Substantia nigra (tissue), 51 donors: ENCODE measurements at places on chromosomes 6 and 20.

GRCh38 chr6:344816-345340 is 46.7 kb upstream of the IRF4 start:
- no peak for DNase-seq

- DNase-seq: no peak
Measured at GRCh38 chr6:102022803-102023202, 629.3 kb downstream of the GRIK2 start.

DNA sequence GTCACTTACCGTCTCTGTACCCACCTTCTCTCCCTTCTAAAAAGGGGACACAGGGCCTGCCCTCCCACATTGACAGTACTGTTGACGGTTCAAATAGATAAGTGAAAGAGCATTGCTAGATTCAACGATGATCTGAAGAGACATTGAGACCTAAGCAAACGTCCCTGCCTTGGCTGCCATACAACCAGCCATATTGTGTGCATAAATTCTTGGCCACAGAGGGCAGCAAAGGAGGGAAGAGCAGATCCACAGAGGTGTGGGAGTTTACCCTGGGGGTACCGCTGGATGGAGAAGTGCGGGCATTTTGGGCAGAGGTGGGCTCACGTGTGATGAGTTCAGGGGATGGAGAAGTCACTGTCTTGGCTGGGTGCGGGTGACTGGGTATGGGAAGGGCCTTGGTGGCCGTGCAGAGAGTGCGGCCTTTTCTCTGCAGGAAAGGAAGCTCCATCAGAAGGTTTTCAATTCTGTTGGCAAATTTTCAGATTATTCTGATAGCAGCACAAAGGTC is 85.6 kb downstream of the POPDC3 start:
- no peak for DNase-seq

DNA sequence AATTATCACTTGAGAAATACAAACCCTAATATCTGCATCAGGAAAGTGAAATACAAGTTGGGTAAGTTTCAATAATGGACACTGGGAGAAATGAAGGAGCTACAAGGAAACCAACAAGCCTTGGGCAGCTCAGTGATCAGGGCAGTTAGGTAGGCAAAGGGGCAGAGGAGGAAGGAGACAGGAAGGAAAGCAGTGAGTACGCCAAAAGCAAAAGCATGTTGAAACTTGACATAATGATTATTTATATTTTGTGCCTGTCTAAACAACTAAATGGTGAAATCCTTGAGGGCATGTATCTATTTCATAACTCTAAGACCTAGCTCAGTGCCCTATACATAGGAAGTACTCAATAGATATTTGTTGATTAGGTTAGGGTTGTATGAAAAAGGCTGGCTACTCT is 23.3 kb downstream of the PXT1 start:
- DNase-seq: no peak

GRCh38 chr20:62297449-62298227 is 5.2 kb upstream of the ADRM1 start:
- no peak for DNase-seq

- no peak for DNase-seq
Measured at GRCh38 chr6:160128879-160129516, 7.4 kb downstream of the SLC22A1 start.

DNA sequence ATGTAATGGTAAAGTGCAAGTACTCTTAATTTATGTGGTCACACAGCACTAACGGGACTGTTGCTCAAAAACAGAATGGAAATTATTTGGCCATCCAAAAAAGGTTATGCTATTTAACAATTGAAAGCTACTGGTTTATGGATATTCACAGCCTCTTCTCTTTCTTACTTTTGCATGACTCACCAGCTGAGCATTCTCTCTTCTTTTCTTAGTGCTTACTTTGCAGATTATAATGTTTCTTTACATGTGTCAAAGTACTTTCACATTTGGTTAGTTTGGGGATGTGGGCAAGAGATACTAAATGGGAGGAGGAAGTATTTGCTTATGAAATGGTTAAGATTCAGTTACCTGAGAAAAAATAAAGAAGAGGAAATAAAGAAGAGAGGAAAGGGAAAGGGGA is 610.5 kb downstream of the HTR1B start:
- no peak for DNase-seq

GRCh38 chr6:130906736-130907381 is 79.7 kb downstream of the SMLR1 start:
- no peak for DNase-seq

DNA sequence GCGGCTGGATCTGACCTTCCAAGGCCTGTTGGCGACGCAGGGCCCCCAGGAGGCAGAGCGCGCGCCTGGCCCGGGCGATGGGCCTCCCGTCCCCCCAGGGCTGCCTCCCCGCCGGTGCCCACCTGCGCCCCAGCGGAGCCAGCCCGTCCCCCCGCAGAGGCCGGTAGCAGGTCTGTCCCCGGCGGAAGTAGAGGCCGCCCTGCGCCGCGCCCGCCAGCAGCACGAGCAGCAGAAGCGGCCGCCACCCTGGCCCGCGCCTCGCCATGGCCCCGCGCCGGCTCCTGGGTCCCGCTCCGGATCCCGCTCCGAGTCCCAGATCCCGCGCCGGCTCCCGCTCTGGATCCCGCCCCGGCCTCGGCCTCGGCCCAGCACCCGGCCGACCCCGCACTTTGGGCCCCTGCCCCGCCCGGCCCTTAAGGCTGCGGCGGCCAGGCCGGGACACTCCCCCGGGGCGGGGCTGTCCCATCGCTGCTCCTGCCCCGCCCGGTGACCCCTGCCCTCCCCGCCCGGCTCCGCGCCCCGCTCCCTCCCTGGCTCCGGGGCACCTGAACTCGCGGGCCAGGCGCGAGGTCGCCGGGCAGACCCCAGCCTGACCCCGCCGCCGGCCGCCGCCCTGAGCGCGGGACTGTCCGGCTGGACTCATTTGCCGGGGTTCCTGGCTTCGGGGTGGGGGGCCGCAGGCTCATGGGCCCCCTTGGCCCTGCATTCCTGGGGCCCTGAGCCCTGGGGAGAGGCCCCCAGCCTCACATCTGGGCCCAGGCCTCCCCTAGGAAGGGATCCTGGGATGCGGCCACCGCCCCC is at the start of gene CTSZ:
TSS of gene CTSZ (minus strand) at position 391 of the 801 bp plus-strand sequence. CDS start at position 265, 126 bp downstream.
- peak; percentile 22 for DNase-seq
